ENCODE measurements at places on chromosomes 1 and 21.

DNA sequence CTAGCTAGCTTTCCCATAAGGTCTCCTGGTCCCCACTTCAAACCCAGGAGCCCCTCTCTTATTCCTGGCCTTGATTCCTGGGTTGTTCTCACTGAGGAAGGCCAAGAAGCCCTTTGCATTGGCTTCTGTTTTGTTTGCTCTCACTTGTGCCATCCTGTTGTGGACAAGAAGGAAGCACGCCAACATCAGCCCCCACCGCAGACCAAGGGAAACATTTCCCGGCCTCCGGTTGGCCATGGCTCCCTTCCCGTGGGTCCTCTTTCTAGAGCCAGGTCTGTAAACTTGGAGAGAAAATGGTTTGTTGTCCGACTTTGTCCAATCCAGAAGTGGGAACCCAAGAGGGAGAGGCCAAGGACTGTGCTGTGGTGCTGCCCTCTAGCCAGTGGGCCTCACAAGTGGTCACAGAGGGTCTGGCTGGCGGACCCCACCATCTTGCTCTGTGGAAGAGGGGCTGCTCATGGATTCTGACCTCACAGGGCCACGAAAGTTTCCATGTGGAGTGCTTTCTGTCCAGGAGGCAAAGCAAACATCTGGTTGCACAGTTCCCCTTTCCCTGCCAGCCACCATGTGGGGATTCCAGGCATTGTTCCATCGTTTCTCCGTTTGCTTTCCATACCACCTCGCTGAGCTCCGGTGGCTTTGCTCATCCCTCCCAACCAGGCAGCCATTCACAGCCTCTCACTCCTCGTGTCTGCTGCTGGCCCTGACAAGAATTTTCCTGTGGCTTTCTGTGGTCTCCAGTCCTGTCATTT lies 18.9 kb upstream of the TENT5C start:
- DNase-seq = no peak

DNA sequence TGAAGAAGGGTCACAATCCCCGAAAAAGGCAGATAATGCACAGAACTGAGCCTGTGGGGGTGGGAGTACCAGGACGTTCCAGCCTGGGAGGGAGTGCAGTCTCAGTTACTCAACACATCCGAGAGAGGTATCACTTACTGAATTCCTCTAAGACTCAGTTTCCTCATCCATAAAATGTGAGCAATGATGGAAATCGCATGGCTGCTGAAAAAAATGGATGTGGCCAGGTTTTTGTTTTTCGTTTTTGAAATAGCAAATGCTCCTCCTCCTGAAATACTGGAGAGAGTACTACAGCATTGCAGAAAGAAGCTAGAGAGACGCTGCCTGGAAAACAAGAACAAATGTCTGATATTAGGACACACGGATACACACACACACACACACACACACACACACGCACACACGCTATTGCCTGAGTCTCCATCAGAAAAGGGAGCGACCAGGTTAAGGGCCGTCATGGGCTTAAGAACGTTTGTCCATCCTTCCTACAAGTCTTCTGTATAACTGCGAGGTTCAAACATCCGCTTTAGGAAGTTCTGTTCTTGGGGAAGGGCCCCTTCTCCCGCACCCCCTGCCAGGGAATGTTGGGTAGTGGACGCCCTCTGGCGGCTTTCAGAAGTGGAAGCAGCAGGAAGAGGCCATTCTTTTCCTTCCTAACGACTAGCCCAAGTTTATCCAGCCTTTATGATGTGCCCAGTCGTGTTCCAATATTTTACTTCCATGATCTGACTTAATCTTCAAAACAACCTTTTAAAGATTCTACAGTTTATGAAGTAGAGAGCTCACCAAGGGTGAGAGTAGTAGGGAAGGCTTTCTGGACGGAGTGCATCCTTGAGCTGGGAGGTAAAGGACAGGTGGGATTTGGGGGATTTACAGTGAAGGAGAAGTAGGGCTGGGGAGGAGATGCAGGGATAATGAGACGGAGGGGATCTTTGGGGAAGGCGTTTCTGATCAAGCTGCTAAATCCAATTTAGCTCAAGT lies 699 bp upstream of the NES start:
- DNase-seq = peak; percentile 49

DNA sequence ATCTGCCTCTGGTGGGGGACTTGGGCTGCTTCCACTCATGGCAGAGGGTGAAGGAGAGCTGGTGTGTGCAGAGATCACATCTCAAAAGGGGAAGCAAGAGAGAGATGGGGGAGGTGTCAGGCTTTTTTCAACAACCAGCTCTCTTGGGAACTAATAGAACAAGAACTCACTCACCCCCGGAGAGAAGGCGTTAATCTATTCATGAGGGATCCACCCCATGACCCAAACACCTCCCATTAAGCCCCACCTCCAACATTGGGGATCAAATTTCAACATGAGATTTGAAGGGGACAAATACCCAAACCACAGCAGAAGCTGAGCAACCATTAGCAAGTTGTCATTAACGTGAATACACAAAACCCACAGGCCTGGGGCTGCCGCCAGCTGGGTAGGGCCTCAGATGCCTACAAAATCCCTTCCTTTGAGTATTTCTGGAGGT lies 12.0 kb upstream of the VWA5B1 start:
- DNase-seq = no peak

DNA sequence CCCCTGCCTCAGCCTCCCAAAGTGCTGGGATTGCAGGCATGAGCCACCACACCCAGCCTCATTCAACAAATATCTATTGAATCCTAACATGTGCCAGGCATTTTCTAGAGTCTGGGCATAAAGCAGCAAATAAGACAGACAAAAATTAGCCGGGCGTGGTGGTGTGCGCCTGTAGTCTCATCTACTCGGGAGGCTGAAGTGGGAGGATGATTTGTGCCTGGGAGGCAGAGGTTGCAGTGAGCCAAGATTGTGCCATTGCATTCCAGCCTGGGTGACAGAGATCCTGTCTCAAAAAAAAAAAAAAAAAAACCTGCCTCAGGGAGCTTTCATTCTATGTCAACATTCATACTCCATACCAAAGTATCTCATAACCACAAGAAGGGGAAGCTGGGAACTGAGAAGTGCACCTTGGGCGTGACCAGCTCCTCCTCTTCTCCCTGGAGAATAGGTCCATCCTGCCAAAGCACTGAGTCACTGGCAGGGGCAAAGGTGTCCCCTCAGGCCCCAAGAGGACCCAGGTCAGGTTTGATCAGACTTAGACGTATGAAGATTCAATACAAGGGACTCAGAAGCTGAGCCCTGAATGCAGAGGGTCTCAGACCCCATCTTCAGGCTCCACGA lies 36.8 kb upstream of the PPP1R15B start:
- DNase-seq = no peak

DNA sequence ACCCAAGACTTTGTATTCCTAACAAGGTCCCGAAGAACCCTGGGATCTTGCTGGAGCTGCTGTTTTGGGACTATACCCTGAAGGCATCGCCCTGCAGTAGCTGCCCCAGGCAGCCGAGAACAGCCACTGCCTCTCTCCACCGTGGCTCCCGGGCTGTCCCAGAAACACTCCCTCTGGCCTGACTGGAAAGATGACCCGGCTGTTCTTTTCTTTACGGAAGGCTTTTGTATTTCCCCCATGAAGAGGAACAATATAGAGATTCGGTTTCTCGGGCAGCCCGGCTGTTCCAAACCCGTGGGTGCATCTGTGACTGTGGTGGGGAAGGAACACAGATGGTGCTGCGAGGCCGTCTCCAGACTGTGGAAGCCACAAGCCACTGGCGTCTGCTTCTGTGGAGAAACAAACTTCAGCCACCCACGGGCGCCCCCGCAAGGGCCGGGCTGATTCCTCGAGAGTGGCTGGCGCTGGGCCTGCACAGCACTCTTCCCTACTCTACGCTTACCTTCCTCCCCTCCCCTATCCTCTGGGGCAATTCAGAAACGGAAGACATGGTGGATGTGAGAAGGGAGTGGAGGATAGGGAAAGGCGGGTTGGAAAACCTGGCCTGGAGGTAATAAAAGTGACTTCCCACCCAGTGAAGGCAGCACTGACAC lies 33.7 kb upstream of the VASH2 start:
- DNase-seq = no peak

GRCh38 chr1:221192055-221192454 lies 312.8 kb downstream of the HLX start:
- DNase-seq = no peak

DNA sequence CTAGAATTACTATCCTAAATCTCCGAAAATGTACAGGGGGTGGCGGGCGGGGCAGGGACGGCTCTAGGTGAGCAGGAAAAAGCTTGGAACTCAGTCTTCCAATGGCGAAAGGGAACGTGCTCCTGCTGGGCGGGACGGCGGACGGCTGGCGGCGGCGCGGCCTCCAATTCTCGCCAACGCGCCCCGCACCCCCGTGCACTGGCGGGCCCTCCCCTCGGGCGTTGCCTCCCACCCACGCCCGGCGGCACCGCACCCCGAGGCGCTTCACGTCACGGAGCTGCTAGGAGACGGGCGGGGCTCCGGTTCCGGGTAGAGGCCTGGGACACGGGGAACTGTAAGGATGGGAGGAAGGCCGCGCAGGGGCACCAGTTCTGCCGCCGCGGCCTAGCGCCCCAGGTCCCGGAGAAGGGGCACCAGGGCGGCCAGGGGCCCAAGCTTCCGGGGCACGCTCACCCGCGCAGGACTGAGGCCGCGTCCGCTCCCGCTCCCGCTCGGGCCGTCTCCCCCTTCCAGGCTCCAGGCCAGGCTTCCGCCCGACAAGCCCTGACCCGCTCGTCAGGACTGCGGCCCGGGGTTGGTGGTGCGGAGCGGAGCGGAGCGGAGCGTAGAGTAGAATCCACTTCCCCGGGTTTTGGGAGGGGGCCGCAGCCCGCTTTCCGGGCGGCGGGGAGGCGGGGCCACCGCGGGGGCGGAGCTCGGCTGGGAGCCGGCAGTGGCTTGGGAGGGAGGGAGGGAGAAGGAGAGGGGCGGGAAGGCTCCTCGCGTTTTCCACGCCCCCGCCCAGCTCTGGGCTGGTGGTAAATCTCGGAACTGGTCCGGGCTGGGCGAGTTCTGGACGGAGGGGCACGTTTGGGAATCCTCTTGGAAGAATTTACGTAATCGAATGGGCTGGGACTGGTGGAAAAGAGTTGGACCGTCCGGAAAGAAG lies at the start of gene DDX59:
TSS of gene DDX59 (minus strand) at position 594 of the 928 bp plus-strand sequence. CDS start 3,167 bp downstream, outside the sequence.
- peak; percentile 97 for DNase-seq

- DNase-seq = no peak
These were observed 130.7 kb downstream of the GIPC2 start for GRCh38 chr1:78176448-78176847.

- DNase-seq = peak; percentile 54
These were observed 1.0 kb upstream of the PGLYRP4 start for GRCh38 chr1:153349363-153350320.

DNA sequence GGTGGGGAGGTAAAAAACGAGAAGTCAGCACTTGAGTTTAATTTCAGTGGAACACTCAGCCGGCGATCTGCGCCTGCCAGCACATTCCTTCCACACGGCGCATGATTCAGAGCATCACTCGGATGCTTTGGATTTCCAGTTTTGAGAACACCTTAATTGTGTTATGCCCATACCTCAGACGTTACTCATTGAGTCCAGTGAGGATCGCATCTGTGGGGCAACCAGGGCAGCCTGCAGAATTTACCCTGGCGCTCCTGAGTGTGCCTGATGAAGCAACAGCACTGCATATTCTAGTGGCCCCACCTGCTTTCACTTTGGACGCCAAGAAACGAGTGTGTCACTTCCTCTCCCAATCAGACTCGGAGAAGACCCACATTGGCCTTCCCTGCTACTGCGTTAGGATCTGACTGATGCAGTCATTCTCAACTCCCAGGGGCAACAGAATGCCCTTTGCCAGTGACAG lies 19.9 kb downstream of the FAM89A start:
- no peak for DNase-seq

- peak; percentile 85 for DNase-seq
These were observed 2.5 kb upstream of the C1QA start for GRCh38 chr1:22633697-22634463.

GRCh38 chr1:24364975-24365678 lies 46.0 kb downstream of the GRHL3 start:
- no peak for DNase-seq

DNA sequence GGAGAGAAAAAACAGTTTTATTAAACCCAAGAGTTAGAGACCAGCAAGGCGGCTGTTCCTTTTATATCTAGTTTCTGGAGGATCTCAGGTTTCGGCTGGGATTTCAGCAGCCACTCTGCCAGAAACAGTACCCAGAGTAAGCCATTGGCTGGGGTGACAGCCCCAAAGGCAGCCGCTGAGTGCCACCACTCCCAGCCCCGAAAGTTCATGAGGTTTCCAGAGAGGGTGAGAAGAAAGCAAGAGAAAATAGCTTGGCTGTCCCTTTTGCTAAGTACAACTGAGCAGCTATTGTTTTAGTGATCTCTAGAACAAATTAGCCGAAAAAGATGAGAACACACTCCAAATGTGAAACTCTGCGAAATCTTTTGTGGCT lies 1.2 kb downstream of the SH3BGR start:
- DNase-seq = no peak

DNA sequence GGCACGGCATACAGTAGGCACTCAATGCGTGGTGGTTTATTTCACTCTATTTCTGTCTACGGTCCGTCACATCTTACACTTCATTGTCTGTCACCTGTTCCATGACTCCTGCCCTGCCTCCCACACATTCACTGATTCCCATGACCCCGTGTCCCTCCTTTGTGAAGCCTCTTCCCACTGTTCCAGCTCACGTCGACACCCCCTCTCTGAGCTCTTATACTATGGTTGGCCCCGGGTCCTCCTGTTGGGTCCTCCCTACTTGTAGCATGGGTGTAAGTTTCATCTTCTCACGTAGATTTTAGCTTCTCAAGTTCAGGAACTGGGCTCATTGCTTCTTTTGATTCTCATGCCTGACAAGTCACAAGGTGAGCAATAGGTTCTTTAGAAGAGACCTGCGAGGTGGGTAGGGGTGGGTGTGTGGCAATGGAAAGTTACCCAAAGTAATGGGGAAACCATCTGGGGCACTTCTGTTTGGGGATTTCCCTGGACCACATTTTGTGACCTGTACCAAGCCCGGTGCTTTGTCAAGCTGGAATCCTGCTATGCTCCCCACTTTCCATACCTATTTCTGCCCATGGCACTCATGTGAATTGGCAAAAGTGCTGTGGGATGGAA lies 22.1 kb upstream of the IL10 start:
- DNase-seq = no peak

GRCh38 chr1:11671544-11672286 lies 7.7 kb downstream of the FBXO6 start:
- DNase-seq = no peak

- no peak for DNase-seq
These were observed 148.7 kb downstream of the HHIPL2 start for GRCh38 chr1:222399197-222399596.

- no peak for DNase-seq
These were observed 31.4 kb upstream of the DENND1B start for GRCh38 chr1:197806718-197807117.

DNA sequence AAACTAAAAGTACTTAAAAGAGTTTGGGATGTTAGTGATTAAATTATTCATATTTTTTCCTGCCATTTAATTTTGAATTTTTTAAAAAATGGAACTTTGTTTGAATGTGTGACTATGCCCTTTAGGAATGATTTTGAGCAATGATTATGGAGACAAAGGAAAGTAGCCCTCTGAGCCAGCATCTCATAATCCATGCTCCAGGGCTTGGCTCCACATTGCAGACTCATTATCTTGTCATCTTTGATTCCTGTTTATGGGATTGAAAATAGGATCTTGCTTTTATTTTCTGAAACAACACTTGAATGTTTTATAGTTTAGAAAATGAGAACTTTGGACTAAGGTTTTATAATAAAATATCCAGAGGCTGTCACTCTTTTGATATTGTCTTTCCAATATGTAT lies 14.5 kb downstream of the AXDND1 start:
- DNase-seq = no peak

All from RPMI8226 (cell line).